ENCODE measurements at places on chromosomes 13 and 19.

DNA sequence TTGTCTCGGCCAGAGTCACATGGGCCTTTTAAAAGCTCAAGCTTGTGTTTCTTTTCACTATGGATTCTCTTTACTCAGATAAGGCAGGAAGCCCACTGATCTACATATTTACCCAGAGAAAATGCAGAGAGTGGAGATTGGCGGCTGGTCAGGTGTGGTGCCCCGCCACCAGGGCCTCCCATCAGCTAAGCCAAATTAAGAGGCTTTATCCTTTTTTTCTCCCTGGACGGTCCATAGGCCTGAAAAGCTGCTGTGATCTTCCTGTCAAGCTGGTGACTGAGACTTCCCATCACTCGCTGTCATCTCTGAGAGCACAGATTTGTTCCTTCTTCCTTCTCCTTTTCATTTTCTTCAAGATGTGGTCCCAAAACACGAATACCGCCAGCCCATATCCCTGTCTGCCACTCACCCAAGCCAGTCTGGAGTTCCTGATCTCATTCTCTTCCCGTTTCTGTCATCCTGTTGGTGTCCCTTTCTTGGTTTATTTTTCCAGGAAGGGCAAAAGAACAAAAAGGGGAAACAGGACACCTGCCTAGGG, 1.9 kb downstream of the SAFB start:
- no peak for DNase-seq

- DNase-seq, result no peak
These were observed 763.5 kb upstream of the GPC6 start for GRCh38 chr13:92463134-92463533.

DNA sequence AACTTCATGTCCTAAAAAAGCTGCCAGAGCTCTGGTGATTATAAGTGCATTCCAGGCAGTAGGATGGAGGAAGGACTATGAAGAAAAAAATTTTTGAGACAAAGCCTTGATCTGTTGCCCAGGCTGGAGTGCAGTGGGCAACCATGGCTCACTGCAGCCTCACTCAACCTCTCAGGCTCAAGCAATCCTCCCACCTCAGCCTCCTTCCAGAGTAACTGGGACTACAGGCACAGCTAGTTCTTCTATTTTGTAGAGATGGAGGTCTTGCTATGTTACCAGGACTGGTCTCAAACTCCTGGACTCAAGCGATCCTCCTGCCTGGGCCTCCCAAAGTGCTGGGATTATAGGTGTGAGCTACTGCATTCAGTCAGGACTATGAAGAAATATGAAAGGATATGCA, 161.2 kb downstream of the IRS2 start:
- no peak for DNase-seq

GRCh38 chr13:110408286-110408685, 101.2 kb downstream of the COL4A2 start:
- no peak for DNase-seq

GRCh38 chr13:26112843-26113242, 61.0 kb upstream of the SHISA2 start:
- DNase-seq, result no peak

DNA sequence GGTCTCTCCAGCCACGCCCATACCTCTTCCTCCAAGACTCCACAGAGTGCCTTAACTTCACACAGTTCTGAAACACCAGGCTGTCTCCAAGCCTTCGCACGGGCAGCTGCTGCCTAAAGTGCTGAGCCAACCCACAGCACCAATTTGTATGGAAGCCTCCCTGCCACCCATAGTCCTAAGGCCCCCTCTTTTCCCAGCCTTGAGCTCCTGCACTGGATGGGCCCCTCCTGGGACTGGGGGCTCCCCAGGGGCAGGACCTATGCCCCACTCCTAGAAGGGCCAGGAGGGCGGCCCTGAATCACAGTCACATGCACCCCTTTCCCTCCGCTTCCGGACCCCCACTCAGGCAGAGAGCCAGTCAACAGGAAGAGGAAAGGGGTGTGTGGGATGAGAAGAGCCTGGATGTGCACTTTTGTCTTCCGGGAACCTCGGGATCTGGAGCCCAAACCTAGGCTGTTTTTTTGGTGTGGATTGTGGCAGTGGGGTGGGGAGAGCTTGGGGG, 5.1 kb upstream of the FCER2 start:
- no peak for DNase-seq

- DNase-seq, result no peak
These were observed 949 bp downstream of the RAB3A start for GRCh38 chr19:18202778-18203407.

DNA sequence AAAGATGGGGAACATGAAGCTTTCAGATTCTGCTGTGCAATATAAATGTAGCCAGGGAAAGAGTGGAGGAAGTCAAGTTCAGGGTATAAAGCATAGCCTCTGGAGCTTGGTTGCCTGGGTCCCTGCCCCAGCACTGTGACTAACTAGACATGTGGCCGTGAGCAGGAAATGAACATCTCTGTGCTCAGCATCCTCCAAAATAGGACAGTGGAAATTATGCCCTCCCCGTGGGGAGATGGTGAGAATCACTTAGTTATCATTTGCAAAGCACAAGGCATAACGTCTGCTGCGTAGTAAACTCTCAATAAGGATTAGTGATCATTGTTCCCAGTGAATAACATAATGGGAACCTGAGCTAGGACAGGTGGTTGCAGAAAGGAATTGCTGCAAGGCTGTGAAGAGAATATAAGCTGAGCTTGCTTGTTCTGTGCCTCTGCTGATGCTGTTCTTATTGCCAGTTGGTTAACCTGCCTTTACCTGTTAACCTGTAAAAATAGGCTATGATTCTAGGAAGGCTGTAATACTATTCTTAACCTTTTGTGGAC, 441.0 kb downstream of the COG6 start:
- no peak for DNase-seq

DNA sequence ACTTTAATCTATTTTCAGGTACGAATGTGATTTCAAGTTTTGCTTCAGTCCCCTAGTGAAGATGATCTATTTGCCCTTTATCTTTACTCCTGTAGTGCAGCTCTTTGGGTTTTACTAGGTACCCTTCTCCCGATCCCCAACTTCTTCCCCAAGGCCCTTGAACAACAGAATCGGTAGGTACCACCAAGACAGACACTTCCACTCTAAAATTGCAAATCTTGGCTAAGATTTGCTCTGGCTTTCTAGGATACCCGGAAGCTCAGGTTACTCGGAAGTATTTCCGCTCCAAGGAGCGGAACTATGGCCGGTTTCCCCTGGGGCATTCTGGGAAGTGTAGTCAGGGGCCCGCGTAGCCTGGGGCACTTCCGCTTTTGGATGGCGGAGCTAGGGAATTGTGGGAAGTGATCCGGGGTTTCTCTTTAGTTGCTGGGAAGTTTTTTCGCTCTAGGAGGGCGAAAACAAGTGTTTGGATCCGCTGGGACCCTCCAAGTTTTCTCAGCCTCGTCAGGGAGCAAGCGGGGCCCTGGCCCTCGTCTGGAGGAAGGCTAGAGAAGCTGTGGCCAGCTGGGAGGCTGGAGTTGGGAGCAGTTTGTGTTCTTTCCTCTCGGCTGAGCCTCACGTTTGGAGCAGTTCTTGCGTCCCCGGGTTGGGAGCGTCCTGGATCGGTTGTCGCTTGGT, 5.1 kb upstream of the ZNF227 start:
- peak; percentile 62 for DNase-seq

DNA sequence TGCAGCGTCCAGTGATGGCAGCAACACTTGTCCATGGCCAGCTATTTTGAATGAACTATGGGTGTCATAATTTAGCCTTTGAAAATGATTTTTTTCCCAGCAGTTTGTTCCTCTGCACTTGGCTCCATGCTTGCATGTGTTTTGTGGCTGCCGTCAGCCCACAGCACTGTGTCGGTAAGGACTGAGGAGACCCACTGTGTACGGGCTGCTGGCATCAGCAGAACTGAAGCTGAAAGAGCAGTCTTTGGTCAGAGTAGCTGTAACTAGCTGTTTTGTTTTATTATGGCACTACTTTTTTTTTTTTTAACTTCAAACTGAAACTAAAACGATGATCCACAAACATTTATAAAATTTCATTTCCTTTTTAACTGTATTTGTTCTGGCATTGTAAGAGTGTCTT, 50.3 kb upstream of the TEX29 start:
- DNase-seq, result no peak

- no peak for DNase-seq
These were observed 3.8 kb downstream of the MZF1 start for GRCh38 chr19:58569191-58569942.

- no peak for DNase-seq
These were observed 63.9 kb upstream of the STARD13 start for GRCh38 chr13:33349288-33349985.

GRCh38 chr13:113155201-113155600, 3.2 kb upstream of the PROZ start:
- no peak for DNase-seq

- no peak for DNase-seq
These were observed 62.2 kb downstream of the KCNRG start for GRCh38 chr13:50077431-50077830.

DNA sequence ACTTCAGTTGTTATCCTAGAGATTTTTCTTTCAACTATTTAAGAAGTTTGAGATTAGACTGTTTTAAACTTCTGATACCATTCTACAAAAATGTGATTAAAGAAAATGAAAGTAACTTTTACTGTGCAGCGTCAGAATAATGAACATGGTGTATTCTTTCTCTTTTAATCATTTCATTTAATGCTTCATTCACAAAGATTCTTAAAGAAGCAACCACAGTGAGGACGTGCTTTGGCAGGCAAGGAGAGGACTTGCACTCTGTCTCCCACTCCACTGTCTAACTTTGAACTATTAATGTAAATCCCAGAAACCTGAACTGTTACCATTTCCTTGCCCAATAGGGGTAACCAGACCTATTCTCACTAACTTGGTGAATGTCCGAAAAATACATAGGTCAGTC, 137.0 kb downstream of the KCNRG start:
- DNase-seq, result no peak
